ENCODE measurements at places on chromosomes 5 and 9.

- H3K4me1 ChIP-seq = no peaks in the 10 kb centered on the region
- no peak overlapping the region for H3K4me3 ChIP-seq
- H3K36me3 ChIP-seq = no peaks in the 10 kb centered on the region
- H3K27me3 ChIP-seq = no peaks in the 10 kb centered on the region
- DNase-seq = no peak
These were observed 118.6 kb downstream of the KIAA0825 start for GRCh38 chr5:94499806-94500205.

DNA sequence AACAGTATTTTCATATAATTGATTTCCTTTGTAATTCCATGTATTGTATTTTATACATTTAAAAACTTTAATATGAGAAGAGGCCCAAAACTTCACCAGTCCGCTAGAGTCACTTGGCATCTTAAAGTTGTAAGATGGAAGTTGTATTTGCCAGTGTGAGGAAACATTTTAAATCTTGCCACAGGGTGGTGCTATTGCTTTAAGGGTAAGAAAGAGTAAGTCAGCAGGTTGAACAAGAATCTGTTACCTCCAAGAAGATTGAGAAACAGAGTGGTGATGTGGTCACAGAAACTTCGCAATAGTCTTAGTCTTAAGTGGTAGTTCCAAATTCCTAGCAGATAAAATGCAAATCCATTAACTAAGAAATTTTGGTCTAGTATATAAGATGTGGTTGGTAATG, 39.8 kb upstream of the RANBP6 start:
- no peaks in the 10 kb centered on the region for H3K27me3 ChIP-seq
- H3K36me3 ChIP-seq = no peaks in the 10 kb centered on the region
- no peak overlapping the region for H3K27ac ChIP-seq
- no peak for DNase-seq
- no peak overlapping the region for H3K4me3 ChIP-seq

GRCh38 chr9:121331992-121332685, 37.9 kb downstream of the STOM start:
- H3K36me3 ChIP-seq = peaks cover 89% of the 10 kb centered on the region
- no peaks in the 10 kb centered on the region for H3K27me3 ChIP-seq
- H3K27ac ChIP-seq = peak overlapping the region; percentile 28

- no peaks in the 10 kb centered on the region for H3K36me3 ChIP-seq
- peaks cover 7% of the 10 kb centered on the region for H3K4me1 ChIP-seq
- no peaks in the 10 kb centered on the region for H3K27me3 ChIP-seq
- no peak overlapping the region for H3K4me3 ChIP-seq
- H3K27ac ChIP-seq = no peak overlapping the region
- no peak for DNase-seq
These were observed 51.1 kb upstream of the ORM1 start for GRCh38 chr9:114271556-114272510.

DNA sequence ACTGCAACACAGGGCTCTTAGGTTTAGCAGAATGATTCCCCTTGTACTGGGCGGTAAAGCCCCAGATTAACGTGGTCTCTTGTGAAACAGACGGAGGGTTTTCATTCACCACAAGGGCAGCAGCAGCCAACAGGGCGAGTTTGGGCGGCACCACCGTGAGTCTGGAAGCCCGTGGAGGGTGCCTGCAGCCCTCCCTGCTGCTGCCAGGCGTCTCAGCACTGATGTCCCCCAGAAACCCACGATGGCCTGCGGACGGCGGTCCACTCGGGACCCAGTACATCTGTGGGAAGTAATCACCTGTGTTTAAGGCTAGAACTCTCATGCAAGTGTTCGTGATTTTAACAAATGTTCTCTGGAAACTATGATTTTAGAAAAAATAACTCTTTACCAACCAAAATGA, 67.8 kb downstream of the IRX2 start:
- H3K4me1 ChIP-seq = peaks cover 4% of the 10 kb centered on the region
- H3K27me3 ChIP-seq = peaks cover 3% of the 10 kb centered on the region
- no peak overlapping the region for H3K4me3 ChIP-seq

DNA sequence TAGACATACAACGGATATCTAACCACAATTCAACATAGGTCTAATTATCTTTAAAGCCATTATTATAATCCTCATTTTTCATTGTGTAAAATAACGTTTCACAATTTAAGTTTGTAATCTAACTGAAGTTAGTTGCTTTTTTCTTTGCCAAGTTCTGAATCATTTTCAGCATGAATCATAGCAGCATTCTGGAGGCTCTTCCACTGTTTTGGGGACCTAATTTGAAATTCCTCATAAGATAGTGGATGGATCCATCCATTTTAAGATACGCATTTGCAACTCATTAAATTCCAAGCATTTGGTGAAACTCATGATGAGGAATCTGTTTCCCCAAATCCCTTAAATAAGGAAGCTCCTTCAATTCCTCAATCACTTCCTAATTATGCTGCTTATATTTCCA, 447.1 kb upstream of the CDH10 start:
- no peaks in the 10 kb centered on the region for H3K27me3 ChIP-seq
- no peak for DNase-seq
- no peaks in the 10 kb centered on the region for H3K36me3 ChIP-seq
- H3K4me1 ChIP-seq = no peaks in the 10 kb centered on the region
- H3K4me3 ChIP-seq = no peak overlapping the region

DNA sequence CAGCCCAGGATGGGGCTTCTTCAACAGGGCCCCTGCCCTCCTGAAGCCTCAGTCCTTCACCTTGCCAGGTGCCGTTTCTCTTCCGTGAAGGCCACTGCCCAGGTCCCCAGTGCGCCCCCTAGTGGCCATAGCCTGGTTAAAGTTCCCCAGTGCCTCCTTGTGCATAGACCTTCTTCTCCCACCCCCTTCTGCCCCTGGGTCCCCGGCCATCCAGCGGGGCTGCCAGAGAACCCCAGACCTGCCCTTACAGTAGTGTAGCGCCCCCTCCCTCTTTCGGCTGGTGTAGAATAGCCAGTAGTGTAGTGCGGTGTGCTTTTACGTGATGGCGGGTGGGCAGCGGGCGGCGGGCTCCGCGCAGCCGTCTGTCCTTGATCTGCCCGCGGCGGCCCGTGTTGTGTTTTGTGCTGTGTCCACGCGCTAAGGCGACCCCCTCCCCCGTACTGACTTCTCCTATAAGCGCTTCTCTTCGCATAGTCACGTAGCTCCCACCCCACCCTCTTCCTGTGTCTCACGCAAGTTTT, 23.6 kb downstream of the PCDHGC5 start:
- H3K36me3 ChIP-seq = peaks cover 8% of the 10 kb centered on the region
- H3K27ac ChIP-seq = peak overlapping the region; percentile 95
- no peak for DNase-seq
- peak overlapping the region; percentile 42 for H3K4me3 ChIP-seq
- H3K4me1 ChIP-seq = peaks cover 54% of the 10 kb centered on the region

DNA sequence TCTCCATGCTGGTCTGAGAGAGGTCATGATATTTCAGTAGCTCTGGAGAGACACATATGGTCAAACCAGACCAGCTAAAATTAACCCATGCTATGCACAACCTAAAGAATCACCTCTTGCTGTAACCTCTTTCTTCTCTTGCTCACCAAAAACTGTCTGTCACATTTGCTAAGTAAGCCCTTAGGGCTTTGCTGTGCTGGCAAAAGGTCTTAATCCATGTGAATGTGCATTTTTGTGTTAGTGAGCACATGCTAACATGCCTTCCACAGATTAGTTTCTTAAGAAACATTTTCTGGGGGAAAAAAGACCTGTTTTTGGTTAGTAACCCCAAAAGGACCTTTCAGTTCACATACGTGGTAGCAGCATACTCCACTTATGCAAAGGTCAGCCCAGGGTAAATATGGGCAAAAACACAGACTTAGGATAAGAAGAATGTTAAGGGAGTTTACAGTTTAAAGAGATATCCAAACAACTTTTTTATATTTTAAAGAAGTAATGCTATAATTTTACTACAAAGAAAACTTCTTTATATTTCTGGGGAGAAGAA, 124.2 kb upstream of the CCDC152 start:
- DNase-seq = no peak
- H3K4me1 ChIP-seq = no peaks in the 10 kb centered on the region
- no peak overlapping the region for H3K4me3 ChIP-seq
- H3K36me3 ChIP-seq = no peaks in the 10 kb centered on the region
- H3K27me3 ChIP-seq = no peaks in the 10 kb centered on the region

DNA sequence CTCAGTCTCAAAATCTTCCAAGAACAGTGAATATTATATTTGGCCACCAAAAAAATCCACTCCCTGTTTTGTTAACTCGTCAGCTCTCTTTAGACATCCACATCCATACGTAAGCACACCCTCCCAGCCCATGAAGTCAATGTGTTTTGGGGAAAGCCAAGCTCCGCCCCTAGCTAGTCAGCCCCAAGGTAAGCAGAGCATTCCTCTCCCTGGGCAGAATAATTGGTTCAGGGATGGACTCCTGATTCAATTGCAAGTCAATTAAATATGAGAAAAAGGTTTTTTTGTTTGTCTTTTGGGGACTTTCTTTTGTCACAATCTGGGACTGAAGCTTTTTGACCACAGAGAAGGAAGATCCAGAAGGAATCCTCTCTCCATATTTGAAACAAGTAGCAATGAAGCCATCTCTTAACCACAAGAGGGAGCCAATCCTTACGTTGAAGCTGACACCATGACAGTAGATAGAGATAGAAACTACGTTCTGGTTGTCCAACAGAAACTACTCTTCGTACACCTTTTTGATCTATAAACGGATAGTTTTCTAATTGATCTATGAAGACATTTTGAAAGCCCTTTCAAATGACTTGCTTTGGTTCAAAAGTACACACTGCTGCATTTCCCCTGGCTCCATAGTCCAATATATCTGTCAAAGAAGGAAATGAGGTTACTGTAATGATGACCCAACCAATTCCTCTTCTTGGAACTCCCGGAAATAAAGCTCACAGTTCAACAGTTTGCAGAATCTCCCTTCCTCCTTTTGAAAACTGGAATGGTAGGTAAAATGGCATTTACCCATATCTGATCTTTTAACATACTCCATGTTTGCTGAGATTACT, 166.4 kb downstream of the TLE1 start:
- peak overlapping the region; percentile 8 for H3K27ac ChIP-seq
- no peaks in the 10 kb centered on the region for H3K4me1 ChIP-seq
- H3K4me3 ChIP-seq = no peak overlapping the region

GRCh38 chr5:142698447-142699183, 12.7 kb upstream of the FGF1 start:
- H3K4me3 ChIP-seq = no peak overlapping the region
- H3K36me3 ChIP-seq = no peaks in the 10 kb centered on the region
- no peaks in the 10 kb centered on the region for H3K27me3 ChIP-seq

- H3K4me3 ChIP-seq = no peak overlapping the region
- H3K4me1 ChIP-seq = peaks cover 6% of the 10 kb centered on the region
- no peaks in the 10 kb centered on the region for H3K27me3 ChIP-seq
- DNase-seq = no peak
These were observed 31.9 kb downstream of the ANKRD33B start for GRCh38 chr5:10595672-10596309.

DNA sequence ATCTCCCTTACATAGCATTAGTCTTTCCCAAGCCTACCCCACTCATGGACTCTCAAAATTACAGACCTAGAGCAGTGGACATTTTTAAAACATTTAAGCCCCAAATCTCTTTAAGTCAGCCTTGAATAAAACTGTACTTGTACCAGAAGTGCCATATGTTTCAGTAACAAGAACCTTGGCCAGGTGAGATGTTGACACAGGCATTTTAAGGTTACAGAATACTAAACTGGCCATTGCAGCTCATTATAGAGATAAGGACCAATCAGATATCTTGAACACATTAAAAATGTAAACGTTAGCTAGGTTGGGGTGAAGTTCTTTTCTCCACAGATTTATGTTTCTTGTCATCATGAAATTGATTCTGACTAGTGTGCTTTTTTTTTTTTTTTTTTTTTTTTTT, 103.8 kb upstream of the MIER3 start:
- no peaks in the 10 kb centered on the region for H3K36me3 ChIP-seq
- H3K27me3 ChIP-seq = peaks cover 12% of the 10 kb centered on the region
- H3K4me1 ChIP-seq = no peaks in the 10 kb centered on the region
- H3K27ac ChIP-seq = no peak overlapping the region
- DNase-seq = no peak

GRCh38 chr9:98210435-98210834, 18.0 kb upstream of the CORO2A start:
- peaks cover 10% of the 10 kb centered on the region for H3K36me3 ChIP-seq
- no peak overlapping the region for H3K27ac ChIP-seq
- H3K4me1 ChIP-seq = peaks cover 62% of the 10 kb centered on the region
- no peak for DNase-seq
- H3K4me3 ChIP-seq = no peak overlapping the region
